Astrocyte (in vitro differentiated cells and primary cell): ENCODE measurements at places on chromosomes 2 and 18. TPM values are rescaled to one million over a fixed set of nuclear protein-coding genes. Genes with fewer than 3 reads are reported as not detected.
A peak's percentile ranks its signal among the peaks of the same experiment; 100 is the strongest.

DNA sequence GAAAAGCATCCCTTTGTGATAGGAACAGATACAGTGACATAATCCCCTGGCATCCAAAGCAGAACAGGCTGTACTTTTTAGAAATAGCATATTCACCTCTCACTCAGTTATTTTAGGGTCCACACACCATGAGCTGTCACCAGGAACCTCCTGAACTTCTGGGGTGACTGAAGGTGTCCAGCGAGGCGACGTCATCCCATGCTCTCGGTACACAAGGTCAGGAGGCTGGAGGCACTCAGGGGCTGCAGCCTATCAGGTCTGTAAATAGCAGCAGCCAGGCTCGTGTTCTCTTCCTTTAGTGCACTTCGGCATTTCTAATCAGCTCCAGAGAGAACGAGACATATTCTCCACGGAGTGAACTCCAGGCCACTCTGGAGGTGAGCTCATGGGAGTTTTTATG lies 98.3 kb downstream of the GATA6 start:
- no peak for DNase-seq

DNA sequence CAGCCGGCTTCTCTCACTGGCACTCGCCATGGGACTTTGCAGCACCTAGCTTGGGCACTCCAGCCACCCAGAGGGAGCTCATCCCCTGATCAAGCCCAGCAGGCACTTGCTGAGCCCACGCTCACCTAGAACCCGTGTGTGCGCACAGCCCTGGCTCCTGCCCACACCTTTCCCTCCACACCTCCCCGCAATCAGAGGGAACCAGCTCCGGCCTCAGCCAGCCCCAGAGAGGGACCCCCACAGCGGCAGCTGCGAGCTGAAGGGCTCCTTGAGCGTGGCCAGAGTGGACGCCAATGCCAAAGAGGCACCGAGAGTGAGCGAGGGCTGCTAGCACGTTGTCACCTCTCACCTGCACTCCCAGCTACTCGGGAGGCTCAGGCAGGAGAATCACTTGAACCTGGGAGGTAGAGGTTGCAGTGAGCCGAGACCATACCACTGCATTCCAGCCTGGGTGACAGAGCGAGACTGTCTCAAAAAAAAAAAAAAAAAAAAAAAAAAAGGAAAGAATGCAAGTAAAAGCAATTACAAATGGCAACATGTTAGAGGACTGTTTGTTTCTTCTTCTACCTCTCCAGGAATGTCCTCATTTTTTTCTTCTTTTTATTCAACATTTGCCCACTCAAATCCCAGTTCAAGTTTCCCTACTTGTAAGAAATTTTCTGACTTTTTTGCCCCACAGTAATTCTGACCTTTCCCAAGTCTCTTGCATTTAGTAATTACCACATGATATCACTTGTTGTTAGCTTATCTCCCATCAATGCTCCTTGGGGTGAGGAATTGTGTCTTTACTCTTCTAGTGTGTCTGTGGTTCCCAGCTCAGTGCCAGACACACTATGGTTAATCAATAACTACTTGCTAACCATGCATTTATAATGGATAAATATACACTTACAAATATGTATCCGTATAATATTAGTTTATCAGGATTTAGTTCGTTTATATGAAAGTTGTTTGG lies 40.6 kb upstream of the ST3GAL5 start:
- no peak for DNase-seq

GRCh38 chr2:177908824-177909223 lies 163.8 kb downstream of the PDE11A start:
- DNase-seq: no peak

DNA sequence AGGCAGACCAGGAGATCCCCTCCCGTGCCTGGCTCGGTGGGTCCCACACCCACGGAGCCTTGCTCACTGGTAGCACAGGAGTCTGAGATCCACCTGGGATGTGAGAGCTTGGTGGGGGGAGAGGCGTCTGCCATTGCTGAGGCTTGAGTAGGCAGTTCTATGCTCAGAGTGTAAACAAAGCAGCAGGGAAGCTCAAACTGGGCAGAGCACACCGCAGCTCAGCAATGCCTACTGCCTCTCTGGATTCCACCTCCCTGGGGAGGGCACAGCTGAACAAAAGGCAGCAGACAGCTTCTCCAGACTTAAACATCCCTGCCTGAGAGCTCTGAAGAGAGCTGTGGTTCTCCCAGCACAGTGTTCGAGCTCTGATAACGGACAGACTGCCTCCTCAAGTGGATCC lies 85.1 kb downstream of the UGP2 start:
- no peak for DNase-seq

GRCh38 chr2:234306426-234307173 lies 190.3 kb downstream of the ARL4C start:
- DNase-seq: no peak

The RBM43 gene
- 4.8 and 5.5 TPM in 2 replicates for total RNA-seq

The RAPH1 gene
- 43.4 and 50.4 TPM in 2 replicates for total RNA-seq

DNA sequence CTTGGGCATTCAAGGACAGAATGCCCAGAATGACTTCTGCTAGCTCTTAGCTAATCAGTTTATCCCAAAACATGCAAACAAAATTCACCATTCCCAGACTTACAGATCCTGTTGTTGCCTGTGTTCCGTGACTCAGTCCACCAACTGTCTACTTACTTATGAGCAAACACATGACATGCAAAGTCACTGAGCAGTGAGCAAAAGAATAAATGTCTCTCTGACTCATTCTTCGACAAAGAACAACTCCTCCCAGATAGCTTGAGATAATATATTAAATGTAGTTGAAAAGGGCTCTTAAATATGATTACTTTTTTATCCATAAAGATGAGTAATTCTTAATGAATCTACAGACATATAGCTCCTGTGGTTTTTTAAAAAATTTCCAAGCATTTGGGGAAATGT lies 9.0 kb upstream of the CREG2 start:
- DNase-seq: peak; percentile 95

DNA sequence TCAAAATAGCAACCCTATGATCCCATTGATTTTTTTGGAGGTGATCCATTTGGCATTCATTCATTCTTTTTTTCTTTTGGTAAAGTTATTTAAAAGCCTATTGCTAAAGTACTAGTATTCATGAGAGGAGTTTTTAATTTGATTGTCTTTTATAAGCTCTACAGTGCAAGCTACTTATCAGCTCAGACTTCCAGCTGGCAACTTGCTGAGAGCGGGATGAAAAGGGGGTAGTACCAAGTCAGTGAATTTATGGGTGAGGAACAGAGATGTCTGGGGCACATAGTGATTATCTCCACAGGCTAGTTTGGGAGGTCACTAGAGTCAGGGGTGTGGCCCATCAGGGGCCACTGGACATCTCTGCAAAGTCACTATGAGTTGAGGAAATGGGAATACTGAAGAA lies 202.4 kb downstream of the PIK3C3 start:
- peak; percentile 9 for DNase-seq

DNA sequence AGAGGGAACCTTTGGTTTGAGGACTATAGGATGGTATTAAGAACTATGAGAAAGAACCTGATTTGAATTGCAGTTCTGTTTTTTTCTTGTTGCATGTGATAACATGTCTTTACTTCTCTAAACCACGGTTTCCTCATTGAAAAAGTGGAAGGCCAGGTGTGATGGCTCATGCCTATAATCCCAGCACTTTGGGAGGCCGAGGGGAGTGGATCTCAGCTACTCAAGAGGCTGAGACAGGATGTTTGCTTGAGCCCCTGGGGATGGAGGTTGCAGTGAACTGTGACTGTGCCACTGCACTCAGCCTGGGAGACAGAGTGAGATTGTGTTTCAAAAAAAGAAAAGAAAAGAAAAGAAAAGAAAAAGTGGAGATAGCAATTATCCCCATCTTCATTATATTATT lies 32.3 kb downstream of the SCN9A start:
- DNase-seq: no peak

The DLX1 gene
- total RNA-seq: 0.27 TPM in 1 of 2 replicates, not detected in the other

- DNase-seq: no peak
These were observed 186.9 kb upstream of the ACAA2 start for GRCh38 chr18:50000227-50000626.

GRCh38 chr18:35953688-35954087 lies 18.8 kb upstream of the RMP24 start:
- no peak for DNase-seq

DNA sequence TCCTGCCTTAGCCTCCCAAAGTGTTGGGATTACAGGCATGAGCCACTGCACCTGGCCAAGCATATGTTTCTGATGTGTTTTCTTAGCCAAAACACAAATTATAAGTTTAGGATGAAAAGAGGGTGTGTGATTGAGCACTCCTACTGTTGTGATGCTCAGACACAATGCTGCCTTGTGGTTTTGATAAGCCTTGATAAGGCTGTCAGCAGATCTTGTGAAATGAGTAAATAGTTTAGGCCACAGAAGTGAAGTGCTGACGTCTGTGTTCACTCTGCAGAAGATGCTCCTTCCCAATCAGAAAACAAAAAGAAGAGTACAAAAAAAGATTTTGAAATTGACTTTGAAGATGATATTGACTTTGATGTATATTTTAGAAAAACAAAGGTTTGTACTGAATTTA lies 24.3 kb downstream of the NCAPH start:
- DNase-seq: no peak

GRCh38 chr2:179593323-179593722 lies 268.1 kb downstream of the ZNF385B start:
- no peak for DNase-seq

DNA sequence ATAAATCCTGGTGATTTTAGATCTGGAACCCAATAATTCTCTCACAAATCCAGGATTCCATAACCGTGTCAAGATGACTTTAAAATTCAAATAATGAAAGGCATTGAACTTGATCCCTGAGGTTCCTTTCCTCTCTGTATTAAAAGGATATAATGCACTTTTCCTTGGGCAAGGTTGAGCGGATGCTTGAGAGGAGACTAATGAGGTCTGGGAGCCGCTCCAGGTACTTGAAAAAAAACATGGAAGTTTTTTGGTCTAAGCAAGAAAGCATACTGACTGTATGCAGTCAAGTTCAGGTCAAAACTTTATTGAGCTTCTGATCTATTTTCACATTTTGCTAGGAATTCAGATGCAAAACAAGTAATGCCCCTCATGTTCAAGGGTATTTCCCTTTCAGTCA lies 318.5 kb downstream of the RAD51AP2 start:
- peak; percentile 32 for DNase-seq

GRCh38 chr18:13893418-13893760 lies 21.9 kb downstream of the MC2R start:
- DNase-seq: no peak

- DNase-seq: no peak
These were observed 7.5 kb downstream of the SERTAD2 start for GRCh38 chr2:64646007-64646880.

DNA sequence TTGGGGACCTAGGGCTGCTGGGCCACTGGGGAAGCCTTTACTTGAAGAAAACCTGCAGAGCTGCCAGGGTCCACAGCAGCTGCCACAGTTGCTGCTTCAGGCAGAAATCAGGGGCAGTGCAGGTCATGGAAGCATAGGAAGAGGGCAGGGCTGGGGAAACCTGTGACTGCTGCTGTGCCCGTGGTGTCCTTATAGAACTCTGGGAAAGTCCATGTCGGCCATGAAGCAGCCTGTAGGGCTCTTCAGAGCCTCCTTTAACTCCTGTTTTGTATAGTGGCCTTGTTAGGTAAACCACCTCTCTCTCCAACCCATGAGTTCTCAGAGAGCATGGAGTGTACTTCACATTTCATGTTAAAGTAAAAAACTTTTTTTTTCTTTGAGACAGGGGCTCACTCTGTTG lies 62.1 kb downstream of the SMAD4 start:
- DNase-seq: no peak

The BOLL gene
- total RNA-seq: not detected in 2 replicates

The C2orf66 gene
- total RNA-seq: 0.29 and 0.54 TPM in 2 replicates

GRCh38 chr2:64222351-64222750 lies 78.1 kb upstream of the PELI1 start:
- DNase-seq: peak; percentile 73

- DNase-seq: peak; percentile 77
These were observed 36.7 kb upstream of the AGPS start for GRCh38 chr2:177355874-177356273.

The SLC4A5 gene
- total RNA-seq: 0.36 and 0.41 TPM in 2 replicates

DNA sequence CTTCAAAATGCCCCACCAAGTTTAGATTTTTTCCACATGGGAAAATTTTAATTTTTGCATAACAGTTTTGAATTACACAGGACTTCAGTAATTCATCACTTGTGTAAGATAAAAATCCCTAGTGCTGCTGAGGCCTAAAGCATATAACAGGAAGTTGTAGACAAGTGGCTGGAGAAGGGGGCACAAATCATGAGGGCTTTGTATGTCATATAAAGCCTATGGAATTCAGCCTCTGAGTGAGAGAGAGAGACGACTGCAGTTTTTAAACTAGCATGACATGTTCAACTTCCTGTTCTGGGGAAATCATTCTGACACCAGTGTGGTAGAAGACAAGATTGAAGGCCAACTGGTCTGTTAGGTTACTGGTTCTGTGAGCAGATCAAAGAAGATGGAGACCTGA lies 187.3 kb upstream of the CHST9 start:
- no peak for DNase-seq

DNA sequence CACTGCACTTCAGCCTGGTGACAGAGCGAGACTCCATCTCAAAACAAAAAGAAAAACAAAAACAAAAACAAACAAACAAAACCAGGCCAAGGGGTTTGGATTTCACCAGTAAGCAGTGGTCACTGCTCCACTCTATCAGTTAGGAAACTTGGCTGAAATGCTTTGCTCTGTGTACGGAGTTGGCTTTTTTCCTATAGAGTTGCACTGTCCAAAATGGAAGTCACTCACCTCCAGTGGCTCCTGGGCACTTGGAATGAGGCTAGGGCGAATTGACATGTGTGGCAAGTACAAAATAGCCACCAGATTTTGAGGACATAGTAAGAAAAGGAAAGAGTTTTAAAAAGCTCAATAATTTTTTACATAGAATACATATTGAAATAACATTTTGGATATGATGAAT lies 228.7 kb downstream of the LOXHD1 start:
- DNase-seq: no peak

DNA sequence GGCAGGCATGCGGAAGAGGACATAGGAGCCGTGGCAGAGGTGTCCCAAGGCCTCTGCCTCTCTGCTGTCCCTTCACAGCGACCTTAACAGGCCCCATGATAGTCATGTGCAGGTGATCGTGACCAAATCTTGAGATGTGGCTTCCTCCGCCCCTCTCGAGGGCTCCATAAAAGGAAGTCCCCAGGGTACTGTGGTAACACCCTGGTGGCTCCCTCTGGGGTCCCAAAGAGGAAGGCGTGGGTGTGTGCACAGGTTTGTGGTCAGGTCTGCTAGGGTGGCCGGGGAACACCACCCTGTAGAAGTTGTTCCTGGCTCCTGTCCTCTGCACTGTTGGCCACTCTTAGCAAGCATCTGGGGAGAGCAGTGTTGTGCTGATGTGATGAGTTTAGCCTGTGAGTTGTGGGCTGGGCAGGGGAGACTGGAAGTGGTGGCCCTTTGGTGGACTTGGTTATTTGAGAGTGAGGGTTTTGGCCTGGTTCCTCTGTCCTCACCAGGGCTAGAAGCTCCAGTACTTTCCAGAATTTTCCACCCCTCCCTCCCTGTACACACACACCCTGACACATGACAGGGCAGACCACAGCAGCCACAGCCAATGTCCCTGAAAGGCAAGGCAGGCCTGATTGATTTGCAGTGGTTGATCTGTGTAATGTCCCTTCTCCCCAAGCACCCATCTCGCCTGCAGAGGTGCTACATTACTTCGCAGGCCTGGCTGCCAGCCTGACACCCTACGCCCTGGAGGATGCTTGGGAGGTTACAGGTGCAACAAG lies 68.9 kb upstream of the BOD1L2 start:
- no peak for DNase-seq

The TMEM200C gene
- 11.3 and 13.1 TPM in 2 replicates for total RNA-seq

GRCh38 chr18:48605408-48605845 lies 66.6 kb downstream of the CTIF start:
- peak; percentile 24 for DNase-seq
